ENCODE measurements at places on chromosomes 3 and 15.

GRCh38 chr3:184099806-184100686 is 3.2 kb downstream of the HTR3E start:
- DNase-seq, result no peak

DNA sequence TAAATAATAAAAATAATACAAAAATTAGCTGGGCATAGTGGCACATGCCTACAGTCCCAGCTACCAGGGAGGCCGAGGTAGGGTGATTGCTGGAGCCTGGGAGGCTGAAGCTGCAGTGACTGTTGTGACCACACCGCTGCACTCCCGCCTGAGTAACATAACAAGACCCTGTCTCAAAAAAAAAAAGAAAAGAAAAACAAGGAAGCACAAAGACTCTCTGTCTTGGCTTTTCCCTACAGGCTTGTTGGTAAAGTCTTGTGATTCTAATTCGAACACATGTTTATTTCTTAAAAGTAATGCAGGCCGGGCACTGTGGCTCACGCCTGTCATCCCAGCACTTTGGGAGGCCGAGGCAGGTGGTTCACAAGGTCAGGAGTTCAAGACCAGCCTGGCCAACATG is 60.1 kb downstream of the CAPN3 start:
- no peak for DNase-seq

DNA sequence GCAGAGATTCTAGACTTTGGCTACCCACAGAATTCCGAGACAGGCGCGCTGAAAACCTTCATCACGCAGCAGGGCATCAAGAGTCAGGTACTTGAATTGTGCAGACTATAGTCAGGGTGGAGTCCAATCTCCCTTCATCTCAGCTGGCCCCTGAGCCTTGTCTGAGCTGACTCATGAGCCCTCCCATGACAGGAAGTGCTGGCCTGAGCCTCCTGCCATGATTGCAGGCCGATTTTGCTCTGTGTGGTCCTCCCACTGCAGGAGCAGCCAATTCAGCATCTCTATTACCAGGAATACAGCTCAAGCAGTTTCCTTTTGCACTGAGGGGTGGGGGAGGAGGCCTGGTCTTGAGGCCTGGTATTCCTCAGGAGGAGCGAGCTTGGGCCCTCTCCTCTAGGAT is 5.5 kb downstream of the AP2M1 start:
- DNase-seq, result no peak

DNA sequence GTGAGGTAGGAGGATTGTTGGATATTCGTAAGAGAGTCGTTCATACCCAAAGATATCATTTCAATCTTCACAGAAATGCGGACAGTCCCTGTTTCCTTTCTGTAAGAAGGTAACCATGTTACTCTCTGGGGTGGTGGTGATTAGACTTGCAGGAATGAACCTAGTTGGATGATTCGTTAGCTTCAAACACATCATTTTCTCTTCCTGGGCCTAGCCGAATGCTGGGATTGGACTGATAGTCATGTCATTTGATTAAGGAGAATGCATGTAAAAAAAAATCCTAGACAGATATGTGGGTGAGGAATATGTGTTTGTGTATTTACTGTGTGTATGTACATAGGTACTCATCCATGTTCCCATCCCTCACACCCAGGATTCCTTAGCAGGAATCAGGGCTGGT is 12.4 kb downstream of the SLCO3A1 start:
- DNase-seq, result no peak

GRCh38 chr15:95259513-95259912 is 1028.2 kb downstream of the MCTP2 start:
- peak; percentile 9 for DNase-seq

GRCh38 chr3:127722091-127722784 is 49.5 kb downstream of the ABTB1 start:
- no peak for DNase-seq

DNA sequence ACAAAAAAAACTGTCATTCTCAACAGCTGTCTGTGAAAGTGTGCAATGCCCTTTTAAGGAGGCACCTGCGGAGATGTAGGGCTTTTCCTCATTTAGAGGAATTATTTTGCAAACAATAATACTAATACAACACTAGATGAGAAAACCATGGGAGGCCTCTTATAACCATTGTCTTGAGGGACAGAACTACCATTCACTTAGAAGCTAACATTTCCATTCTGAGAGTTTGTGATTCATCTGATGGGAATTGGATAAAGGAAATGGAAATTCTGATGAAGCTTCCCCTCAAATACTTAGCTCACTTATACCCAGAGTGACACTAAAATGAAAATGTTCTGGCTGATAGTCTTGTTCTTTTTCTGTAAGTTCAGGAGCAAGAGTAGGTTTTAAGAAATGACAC is 147.7 kb downstream of the CADPS start:
- no peak for DNase-seq

DNA sequence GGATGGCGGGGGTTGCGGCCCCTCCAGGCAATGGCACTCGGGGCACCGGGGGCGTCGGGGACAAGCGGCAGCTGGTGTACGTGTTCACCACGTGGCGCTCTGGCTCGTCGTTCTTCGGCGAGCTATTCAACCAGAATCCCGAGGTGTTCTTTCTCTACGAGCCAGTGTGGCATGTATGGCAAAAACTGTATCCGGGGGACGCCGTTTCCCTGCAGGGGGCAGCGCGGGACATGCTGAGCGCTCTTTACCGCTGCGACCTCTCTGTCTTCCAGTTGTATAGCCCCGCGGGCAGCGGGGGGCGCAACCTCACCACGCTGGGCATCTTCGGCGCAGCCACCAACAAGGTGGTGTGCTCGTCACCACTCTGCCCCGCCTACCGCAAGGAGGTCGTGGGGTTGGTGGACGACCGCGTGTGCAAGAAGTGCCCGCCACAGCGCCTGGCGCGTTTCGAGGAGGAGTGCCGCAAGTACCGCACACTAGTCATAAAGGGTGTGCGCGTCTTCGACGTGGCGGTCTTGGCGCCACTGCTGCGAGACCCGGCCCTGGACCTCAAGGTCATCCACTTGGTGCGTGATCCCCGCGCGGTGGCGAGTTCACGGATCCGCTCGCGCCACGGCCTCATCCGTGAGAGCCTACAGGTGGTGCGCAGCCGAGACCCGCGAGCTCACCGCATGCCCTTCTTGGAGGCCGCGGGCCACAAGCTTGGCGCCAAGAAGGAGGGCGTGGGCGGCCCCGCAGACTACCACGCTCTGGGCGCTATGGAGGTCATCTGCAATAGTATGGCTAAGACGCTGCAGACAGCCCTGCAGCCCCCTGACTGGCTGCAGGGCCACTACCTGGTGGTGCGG is 1.9 kb downstream of the CHST2 start:
- DNase-seq, result peak; percentile 90

GRCh38 chr3:100210772-100211135 is 50.0 kb upstream of the TBC1D23 start:
- peak; percentile 19 for DNase-seq

DNA sequence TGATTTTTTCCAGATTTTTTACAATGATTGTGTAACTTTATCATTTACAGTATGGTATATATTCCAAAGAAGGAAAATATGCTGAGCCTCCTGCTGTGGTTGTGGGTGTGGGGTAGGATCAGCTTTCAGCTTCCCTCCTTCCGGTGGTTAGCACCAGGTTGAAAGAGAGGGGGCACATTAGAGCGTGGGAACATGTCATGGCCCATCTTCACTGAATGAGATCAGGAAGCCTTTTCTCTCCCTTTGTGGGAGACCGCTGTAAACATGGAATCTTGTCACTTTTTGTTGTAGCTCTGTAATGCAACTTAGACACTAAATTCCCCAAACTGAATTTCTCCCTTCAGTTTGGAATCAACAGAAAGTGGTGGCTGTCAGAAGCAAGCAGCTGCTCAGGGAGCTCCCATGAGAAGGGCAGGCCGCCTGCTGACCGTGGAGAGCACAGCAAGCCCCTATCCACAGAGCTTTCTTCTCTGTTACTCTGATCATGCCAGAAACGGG is 86.7 kb upstream of the LIMD1 start:
- no peak for DNase-seq

- no peak for DNase-seq
These were observed 196.5 kb downstream of the EPHB1 start for GRCh38 chr3:134991472-134992010.

DNA sequence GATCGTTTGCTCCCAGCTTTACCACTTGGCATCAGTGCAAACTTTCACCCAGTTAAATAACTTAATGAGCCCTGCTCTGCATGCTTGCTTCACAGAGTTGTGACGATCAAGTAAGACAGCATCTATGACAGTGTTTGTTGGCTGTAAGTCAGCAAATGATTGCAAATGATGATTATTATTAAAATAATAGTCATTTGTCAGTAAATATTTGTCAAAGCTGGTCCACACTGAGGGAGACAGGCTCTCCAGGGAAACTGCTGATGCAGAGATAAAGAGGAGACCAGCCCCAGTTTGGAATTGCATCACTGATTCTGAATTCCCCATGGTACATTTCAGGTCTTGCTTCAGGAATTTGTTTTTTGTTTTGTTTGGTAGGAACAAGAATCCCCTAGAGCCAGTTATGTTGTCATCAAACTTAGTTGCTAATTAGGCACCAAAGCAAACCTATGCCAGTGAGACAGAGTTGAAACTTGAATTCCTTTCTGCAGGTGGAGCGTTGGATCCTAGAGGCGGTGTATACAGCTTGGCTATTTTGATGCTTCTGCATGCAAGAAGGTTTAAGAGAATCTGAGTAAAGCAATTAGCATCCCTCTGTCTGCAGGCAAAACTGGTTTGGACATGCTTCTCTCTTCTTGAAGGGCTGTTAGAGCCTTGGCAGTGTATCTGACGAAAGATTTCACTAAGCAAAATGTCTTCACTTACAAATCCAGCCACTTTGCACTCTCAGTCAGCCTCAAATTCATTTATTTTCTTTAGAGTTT is 338.6 kb upstream of the TPRG1 start:
- DNase-seq, result no peak

DNA sequence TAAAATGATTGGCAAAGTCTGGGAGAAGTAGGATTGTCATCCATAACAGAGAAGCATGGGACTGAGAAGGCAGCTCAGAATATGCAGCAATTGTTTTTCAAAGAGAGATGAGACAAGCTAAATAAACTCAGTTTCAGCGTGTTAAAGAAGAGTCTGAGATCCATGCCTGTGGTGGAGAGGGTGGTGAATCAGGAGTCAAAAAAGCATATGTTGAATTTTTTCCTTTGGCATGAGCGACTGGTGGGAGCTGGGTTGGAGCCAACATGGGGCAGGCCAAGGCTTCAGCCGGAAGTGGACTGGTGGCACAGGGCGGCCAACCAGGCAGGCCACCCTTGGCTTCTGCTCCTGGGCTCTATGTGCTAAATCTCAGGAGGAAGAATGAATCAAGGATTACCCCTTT is 102.0 kb downstream of the SST start:
- no peak for DNase-seq

DNA sequence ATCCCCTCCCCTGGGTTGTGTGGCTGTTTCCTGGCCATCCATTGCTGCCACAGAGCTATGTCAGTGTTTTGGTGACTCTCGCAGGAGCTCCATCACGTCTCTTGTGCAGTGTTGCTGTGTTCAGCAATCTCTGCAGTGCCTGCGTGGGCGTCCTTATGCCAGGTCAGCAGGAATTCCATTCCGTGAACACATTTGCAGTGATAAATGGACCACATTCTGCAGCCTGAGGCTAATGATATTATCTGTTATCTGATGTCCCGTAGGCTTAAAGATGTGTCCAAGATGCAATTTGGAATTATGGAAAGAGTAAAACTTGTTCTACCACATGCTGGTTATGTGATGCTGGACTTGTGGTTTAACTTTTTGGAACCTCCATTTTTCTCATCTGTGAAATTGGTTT is 25.5 kb upstream of the COL6A6 start:
- DNase-seq, result no peak

GRCh38 chr3:188711881-188712247 is 459.9 kb upstream of the TPRG1 start:
- no peak for DNase-seq

- no peak for DNase-seq
These were observed 125.4 kb upstream of the MELTF start for GRCh38 chr3:197155046-197155445.

GRCh38 chr15:38378161-38378560 is 75.8 kb upstream of the FAM98B start:
- DNase-seq, result no peak

- no peak for DNase-seq
These were observed 8.0 kb upstream of the SEMA4B start for GRCh38 chr15:90192961-90193786.

GRCh38 chr15:52540374-52541012 is 11.8 kb upstream of the MYO5A start:
- DNase-seq, result no peak
